ENCODE measurements at places on chromosomes 5 and 9. TPM values are rescaled to one million over a fixed set of nuclear protein-coding genes. Genes with fewer than 3 reads are reported as not detected.

DNA sequence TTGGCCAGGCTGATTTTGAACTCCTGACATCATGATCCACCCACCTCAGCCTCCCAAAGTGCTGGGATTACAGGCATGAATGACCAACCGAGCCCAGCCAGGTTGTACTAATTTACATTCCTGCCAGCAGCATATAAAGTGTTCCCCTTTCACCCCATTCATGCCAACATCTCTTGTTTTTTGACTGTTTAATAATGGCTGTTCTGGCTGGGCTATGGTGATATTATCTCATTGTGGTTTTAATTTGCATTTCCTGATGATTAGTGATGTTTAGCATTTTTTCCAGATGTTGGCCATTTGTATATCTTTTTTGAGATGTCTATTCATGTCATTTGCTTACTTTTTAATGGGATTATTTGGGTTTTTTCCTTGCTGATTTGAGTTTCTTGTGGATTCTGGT is 87.3 kb downstream of the INVS start:
- DNase-seq: no peak

DNA sequence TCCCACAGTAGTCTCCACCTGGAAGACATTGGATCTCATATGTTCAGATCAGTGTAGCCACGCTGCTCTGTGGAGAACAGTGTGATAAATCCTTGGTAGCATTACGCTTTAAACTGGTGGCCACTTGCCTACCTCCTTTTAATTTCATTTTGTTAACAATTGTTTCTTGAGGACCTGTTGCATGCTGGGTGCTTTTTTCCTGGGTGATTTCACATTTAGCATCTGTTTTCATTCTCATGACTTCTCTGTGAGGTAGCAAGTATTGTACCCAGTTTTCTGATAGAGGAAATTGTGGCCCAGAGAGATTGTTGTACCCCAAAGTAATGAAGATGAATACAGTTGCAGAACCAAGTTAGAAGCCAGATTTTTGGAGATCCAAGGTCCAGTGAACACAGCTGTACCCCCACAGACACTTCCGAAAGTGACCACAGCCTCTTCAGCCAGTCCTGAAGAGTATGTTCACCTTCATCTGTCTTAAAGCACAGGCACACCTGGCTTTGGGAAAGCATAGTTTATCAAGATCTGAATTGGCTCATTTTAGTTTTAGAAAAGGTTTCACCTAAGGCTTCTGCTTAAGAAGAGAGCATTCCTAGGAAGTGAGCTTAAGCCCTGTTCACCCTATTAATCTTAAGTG is 75.2 kb downstream of the F2RL2 start:
- no peak for DNase-seq

GRCh38 chr5:147882586-147883313 is 4.2 kb downstream of the SCGB3A2 start:
- no peak for DNase-seq

Gene ADAMTS13
- 2.4 TPM for total RNA-seq

DNA sequence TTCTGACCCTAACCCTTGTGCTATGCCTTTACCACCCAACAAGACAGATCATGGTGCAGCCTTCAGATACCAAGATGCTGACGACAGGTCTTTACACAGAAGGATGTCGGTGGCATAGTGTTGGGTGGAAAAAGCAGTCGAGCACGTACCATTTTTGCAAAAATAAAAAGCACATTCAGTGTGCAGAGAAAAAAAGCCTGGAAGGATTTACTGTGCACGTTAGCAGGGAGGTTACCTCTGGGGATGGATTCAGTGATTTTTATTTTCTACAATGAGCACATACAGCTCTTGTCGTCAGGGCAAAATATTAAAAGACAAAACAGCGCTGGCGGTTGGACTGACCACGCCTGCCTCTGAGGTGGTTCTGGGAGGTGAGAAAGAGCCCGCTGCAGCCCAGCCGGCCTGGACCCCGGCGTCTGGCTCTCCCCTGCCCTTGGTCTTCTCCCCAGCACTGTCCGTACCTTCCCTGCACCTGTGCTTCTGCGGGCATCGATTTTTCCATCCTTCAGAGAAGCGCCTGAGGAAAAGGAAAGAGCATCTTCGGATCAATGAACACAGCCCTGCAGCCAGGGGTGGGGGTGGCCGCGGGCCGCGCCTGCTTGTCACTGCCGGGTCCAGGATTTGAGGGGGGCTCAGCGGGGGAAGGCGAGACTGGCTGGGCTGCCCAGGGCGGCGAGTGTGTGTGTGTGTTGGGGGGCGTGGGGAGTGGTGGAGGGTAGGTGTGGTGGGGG is 200.0 kb upstream of the IER5L start:
- DNase-seq: no peak

Gene LHX3
- 0.50 TPM for total RNA-seq

DNA sequence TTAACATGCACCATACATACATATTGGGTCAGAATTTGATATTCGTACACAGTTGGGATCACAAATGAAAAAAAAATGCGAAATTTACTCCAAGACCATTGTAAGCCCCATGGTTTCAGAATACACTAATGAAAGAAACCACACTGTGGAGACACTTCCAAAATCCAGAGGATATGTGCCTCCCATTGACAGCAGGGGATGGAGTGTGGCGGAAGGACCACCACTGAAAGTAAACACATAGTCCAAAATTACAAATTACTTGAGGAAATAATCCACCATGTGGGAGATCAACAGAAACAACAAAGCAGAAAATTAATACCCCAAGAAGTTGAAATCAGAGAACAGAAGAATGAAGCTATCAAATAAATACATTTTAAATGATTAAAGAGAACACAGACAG is 291.6 kb upstream of the PAPPA start:
- no peak for DNase-seq

GRCh38 chr5:147037515-147038205 is 159.1 kb upstream of the PPP2R2B start:
- DNase-seq: no peak

Gene KCNV2
- not detected for total RNA-seq

Gene LCN2
- total RNA-seq: 0.28 TPM

DNA sequence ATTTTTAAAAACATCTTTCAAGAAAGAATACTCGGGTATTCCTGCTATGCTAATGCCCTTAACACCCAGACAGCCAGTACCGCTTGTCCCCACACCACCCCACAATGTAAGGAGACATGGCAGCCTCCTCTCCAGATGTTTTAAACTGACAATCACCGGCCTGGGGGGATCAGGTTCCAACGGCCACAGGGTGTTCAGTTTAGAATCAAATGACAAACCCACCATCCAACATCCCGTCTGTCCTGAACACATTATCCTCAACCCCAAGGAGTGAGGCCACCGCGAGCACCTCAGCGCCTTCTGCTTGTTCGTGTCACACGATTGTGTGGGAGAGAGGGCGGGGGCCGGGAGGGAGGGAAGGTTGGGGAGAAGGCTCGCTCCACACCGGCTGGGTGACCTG is 152.8 kb downstream of the PAX5 start:
- no peak for DNase-seq

Gene BHMT2
- total RNA-seq: 4.3 TPM

Measured in spinal cord (tissue), 10 donors.